ENCODE measurements at places on chromosomes 12 and 14.

GRCh38 chr12:121238604-121239350, 28.8 kb downstream of the P2RX4 start:
- no peak for DNase-seq

DNA sequence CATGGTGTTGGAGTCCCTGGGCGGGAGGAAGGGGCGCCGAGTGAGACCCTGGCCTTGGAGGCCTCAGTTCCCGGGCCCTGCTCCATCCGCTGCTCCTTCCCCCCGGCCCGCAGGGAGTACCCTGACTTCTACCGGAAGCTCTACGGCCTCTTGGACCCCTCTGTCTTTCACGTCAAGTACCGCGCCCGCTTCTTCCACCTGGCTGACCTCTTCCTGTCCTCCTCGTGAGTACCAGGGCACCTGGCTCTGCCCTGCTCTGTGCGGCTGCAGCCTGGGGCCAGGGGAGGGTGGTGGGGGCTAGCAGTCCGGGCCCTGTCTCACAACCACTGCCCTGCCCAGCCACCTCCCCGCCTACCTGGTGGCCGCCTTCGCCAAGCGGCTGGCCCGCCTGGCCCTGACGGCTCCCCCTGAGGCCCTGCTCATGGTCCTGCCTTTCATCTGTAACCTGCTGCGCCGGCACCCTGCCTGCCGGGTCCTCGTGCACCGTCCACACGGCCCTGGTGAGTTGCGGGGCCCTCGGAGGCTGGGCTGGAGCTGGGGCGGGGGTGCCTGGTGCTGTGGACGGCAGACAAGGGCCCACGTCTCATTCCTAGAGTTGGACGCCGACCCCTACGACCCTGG, 7.0 kb downstream of the NOC4L start:
- DNase-seq, result no peak

- no peak for DNase-seq
Measured at GRCh38 chr14:20409226-20409625, 4.1 kb downstream of the TEP1 start.

DNA sequence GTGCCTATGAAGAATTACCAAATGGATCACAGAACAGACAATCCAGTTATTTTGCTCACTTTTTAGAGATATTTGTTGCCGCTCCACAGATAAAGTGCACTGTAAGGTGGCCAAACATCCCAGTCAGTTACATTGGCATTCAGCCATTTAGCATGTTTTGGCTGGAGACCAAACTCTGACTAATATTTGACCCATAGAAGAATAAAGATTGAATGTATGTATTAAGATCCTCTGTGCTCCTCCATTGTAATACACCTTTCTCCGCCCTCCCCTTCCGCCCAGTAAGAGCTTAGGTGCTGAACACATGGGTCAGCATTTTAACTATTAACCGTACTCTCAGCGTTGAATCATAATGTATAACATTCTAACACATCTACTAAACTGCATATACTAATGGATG, 163.4 kb downstream of the ANO6 start:
- no peak for DNase-seq

DNA sequence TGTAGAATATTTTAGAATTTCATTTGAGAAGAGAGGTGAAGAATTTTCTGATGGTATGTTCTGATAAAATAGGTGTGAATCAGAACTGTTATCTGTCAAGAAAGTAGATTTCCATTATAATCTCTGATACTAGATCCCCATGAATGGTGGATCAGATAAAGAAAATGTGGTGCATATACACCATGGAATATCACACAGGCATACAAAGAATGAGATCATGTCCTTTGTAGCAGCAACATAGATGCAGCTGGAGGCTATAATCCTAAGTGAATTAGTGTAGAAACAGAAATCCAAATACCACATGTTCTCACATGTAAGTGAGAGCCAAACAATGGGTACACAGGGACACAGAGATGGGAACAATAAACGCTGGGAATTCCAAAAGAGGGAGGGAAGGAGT, 372.0 kb upstream of the ATP2B1 start:
- DNase-seq, result no peak

DNA sequence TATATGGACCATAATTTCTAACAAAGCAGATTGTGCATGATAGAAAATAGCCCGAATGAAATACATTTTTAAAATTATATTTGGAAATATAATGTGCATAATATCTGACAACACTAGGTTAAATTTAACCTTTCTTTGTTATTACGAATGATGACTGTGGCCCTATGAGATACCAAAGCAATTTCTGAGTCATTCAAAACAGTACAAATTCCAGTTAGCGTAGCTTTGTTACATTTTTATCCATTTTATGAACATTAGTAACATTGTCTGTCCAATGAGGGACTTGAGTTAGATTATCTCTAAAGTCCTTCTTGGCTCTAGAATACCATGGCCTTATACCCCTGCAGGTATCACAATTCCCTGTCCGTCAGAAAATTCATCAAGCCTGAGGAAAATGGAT, 39.0 kb upstream of the REP15 start:
- DNase-seq, result no peak

GRCh38 chr14:58617619-58618018, 20.1 kb upstream of the DACT1 start:
- DNase-seq, result no peak

- no peak for DNase-seq
Measured at GRCh38 chr14:20555845-20556244, 5.0 kb downstream of the RNASE9 start.

- no peak for DNase-seq
Measured at GRCh38 chr14:94903883-94904282, 134.0 kb upstream of the GSC start.

DNA sequence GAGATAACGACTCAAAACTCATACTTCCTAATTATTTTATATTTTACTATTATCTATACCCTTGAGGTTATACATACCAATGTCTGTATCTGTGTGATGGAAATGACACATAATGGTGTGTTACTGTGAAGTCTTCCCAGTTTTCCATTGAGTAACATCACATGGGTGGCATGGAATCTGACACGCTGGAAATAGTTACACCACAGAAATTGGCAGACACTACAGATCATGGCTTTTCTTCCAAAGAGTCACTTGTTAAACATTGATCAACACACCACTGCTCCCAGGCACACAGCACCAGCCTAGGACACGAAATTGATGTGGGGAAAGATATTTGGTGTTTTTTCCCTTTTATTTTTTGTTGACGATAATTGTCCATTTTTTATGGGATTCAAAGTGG, 33.0 kb upstream of the VWF start:
- no peak for DNase-seq

- DNase-seq, result no peak
Measured at GRCh38 chr14:23097786-23098185, 2.5 kb downstream of the C14orf119 start.

DNA sequence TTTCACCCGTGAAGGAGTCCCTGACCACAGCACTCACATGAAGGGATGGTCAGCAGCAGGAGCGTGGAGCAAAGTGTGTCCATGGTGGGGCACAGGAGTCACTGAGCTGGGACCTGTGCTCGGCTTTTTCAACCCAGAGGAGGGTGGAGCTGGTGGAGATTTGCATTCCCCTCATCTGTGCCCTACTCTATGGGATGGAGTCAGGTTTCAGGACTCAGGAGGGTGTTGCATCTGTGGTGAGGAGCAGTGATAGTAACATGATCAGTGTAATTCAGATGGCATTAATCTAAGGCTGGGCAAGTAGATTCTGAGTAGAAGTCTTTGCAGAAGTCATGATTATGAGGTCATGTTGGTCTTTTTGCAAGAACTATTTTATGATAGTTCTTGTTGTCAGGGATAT, 511.9 kb downstream of the TMEM121 start:
- DNase-seq, result no peak
